Epithelial cell of proximal tubule (primary cell): ENCODE measurements at places on chromosomes 2 and 18.

- no peak for DNase-seq
Observed at GRCh38 chr2:72040629-72041571, 106.8 kb downstream of the CYP26B1 start.

DNA sequence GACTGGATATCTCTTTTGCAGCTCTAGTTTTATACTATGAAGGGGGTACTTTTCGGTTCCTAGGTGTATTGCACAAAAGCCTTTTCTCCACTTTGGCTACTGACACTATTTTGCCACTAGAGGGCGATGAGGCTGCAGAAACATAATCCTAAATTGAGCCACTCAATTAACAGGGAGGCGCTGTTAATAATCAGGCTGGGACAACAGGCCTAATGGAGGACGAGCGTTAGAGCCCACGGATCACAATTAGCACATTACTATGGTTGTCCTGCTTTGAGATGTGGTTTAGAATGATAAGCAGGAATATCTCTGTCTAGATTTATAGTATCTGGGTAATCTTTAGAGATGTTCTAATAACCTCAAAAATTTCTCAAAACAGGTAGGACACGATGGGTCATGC is 62.2 kb upstream of the PMAIP1 start:
- DNase-seq = no peak

- no peak for DNase-seq
Observed at GRCh38 chr2:10253596-10254372, 48.9 kb upstream of the HPCAL1 start.

GRCh38 chr2:109195193-109196045 is 66.4 kb downstream of the SH3RF3 start:
- no peak for DNase-seq

DNA sequence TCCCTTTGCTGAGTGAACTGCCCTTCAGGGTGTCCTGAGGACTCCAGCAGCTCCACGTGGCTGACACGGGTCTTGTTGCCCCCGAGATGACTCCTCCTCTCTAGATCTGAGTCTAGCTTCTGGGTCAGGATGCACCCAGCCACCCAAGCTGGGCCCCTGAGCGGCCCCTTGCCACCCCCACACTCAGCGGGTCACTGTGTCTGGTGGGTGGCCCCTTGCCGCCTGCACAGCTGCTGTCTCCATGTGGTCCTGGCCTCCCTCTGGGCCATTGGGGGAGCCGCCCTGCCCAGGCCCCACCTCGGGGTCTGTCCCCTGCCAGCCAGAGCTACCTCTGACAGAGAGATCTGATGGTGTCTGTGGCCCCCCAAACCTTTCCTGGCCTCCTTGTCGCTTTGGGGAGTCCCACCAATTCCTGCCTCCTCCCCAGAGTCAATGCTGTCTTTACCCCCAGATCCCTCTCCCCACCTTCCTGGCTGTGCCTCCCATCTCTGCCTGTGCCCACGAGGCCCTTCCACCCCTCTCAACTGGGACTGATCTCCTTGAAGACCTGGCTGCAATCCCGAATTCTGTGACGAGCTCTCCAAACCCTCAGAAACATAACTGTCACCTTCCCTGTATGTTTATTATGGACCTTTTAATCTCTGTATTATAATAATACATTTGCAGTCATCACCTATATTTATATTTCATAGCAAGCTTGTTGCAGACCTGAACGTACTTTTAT is 46.5 kb downstream of the TWIST2 start:
- DNase-seq = no peak

DNA sequence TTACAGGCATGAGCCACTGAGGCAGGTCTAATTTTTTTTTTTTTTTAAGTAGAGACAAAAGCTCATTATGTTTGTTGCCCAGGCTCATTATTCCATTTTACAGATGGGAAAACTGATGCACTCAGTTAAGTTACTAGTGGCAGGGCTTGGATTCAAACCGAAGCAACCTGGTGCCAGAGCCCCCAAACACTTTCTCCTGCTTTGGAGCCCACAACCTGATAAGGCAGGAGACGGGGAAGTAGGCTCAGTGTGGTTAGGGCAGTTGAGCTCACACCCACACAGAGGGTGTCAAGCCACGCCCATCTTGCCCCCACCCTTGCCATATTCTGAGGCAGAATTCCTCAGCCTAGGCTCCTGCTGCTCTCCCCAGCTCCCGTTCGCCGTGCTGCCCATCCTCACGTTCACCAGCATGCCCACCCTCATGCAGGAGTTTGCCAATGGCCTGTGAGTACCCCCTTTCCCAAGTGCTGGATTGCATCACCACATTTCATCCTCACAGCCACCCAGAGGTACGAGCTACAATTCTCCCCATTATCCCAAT is 5.8 kb upstream of the CTDSP1 start:
- DNase-seq = no peak

DNA sequence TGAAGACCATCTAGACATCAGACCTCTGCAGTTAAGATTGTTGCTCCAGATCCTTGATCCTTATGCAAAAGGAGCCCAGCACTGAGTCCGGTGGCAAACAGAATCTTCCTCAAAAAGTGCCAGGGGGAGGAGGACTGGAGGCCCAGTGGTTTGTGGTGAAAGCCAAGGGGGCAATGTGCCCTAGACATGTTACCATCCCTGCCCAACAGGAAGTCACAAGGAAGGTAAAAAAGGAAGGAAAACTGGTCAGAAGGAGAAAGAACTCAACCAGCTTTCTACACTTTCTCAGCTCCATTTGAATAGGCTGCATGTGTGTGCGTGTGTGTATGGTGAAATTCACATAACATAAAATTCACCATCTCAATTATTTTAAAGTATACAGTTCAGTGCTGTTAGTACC is 25.0 kb upstream of the KDM3A start:
- DNase-seq = no peak

GRCh38 chr2:135840601-135841000 is 3.6 kb upstream of the LCT start:
- DNase-seq = no peak

DNA sequence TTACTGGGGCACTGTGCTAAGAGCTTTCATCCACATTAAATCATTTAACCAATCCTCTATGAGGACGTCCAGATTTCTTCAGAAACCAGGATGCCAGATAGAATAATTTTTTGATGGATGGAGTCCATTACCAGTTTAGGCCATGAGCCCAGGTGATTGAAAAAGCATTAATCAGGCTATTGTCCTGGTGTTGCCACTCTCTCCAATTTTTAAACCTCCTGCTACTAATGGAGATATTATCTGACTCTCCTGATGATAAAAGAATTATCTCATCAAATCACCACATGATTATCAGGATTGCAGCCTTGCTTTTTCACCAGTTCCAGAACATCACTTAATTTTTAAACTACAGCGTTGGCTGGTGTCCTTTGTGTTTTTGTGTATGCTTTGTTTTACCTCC is 402.2 kb downstream of the CLIP4 start:
- no peak for DNase-seq

GRCh38 chr18:73340135-73340977 is 472.6 kb upstream of the NETO1 start:
- peak; percentile 88 for DNase-seq

DNA sequence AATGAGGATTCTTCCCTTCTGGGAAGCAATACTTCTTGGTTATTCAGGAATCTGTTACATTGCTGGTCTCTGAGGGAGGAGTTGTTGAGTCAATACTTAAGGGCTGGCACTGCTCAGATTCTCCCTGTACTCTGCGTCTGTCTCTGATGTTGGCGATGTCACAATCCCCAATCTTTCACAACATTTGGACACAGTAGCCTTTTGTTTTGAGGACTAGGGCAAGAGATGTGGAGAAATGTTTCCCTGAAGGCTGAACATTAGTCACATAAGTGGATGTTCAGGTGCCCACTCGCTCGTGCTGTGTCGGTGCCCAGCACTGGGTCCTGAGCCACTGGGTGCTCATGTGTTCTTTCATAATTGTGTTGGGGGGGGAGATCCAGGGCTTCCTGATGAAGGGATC is 55.0 kb downstream of the MAPK4 start:
- no peak for DNase-seq

DNA sequence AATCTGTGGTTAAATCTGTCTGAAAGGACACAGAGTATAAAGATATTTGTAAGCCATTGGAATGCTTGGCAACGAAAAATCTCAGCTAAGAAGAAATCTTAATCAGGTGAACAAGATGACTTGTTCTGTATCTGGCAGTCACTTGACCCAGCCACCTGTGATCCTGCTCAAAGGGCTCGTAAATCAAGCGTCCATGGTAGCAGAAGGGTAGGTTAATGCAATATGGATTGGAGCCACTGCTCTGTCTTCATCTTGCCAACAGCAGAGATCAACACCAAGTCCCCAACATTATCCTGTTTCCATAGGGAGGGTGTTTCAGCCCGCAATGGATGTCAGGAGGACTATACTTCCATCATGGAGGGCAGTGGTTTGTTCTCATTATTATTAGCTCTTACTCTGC is 378.4 kb downstream of the CDH7 start:
- DNase-seq = no peak

- no peak for DNase-seq
Observed at GRCh38 chr18:49018554-49019445, 68.0 kb upstream of the SMAD7 start.

DNA sequence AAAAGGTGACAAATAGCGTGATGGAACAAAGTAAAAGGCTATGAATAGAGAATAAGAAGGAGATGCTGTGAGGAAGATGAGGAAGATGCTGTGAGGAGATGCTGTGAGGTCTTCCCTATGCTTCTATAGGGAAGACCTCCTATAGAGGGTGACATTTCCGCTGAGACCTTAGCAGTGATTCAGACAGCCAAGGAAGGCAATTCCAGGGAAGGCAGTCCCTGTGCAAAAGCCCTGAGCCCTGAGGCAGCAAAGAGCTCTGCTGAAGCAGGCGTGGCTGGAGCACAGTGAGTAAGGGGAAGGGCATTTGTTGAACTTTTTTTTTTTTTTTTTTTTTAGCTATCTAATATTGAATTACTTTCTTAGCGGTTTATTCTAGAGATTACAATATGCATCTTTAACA is 142.7 kb upstream of the FOSL2 start:
- no peak for DNase-seq

DNA sequence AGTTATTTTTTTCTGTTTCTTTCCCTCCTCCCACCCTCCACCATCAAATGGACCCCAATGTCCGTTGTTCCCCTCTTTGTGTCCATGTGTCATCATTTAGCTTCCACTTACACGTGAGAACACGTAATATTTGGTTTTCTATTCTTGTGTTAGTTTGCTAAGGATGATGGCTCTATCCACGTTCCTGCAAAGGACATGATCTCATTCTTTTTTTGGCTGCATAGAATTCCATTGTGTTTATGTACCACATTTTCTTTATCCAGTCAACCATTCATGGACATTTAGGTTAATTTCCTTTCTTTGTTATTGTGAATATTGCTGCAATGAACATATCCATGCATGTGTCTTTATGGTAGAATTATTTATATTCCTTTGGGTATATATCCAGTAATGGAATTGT is 91.3 kb upstream of the TNP1 start:
- no peak for DNase-seq

GRCh38 chr2:127633556-127634065 is 12.3 kb upstream of the GPR17 start:
- no peak for DNase-seq

DNA sequence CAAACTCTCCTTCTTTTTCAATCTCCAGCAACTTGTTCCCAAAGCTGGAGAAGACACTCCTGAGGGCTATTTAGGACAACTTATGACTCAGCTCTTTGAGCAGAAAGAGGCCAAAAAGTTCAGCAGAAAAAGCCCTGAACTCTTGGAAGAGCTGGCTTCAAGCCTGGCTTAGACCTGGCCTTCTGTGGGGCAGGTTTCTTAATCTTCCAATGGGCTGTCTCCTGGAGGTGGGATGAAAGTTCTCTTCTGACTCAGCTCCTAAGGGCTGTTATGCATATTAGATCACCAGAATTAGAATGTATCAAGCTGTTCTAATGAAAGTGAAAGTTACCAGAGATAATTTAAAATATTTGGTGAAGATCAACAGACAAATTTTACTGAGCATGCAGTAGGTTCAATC is 129.4 kb downstream of the RAD51AP2 start:
- peak; percentile 37 for DNase-seq

- DNase-seq = no peak
Observed at GRCh38 chr2:235904585-235904931, 263.6 kb downstream of the GBX2 start.
